ENCODE measurements at places on chromosomes 7 and 10.

- no peak for DNase-seq
These were observed 3.7 kb downstream of the WNT2 start for GRCh38 chr7:117319181-117319580.

DNA sequence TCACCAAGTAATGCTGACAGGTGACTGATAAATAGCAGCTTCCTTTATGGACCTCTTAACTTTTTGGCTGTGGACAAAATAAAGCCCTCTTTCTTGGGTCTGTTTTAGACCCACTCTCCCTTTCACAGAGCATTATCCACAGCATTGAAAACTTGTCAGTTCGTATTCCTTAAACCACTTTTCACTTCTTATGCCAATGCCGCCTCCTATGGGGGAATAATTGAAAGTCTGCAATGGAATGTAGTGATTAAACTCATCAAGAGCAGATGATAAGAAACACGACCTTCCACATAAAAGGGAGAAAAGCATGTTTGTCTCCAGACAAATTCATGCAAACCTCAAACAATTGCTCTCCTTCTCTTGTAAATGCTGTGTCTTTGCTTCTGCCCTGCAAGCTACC lies 153.4 kb downstream of the SORCS1 start:
- DNase-seq, result no peak

- DNase-seq, result no peak
These were observed 50.3 kb upstream of the RSU1 start for GRCh38 chr10:16867556-16867955.

- DNase-seq, result no peak
These were observed 85.4 kb downstream of the CDK14 start for GRCh38 chr7:90681336-90682022.

- DNase-seq, result no peak
These were observed 14.4 kb downstream of the ZNF33B start for GRCh38 chr10:42623929-42624328.

- peak; percentile 53 for DNase-seq
These were observed 2.8 kb downstream of the SP8 start for GRCh38 chr7:20783700-20784387.

GRCh38 chr10:44968091-44968490 lies 8.5 kb downstream of the RASSF4 start:
- no peak for DNase-seq

- no peak for DNase-seq
These were observed 36.9 kb upstream of the CDHR3 start for GRCh38 chr7:105926131-105926530.

DNA sequence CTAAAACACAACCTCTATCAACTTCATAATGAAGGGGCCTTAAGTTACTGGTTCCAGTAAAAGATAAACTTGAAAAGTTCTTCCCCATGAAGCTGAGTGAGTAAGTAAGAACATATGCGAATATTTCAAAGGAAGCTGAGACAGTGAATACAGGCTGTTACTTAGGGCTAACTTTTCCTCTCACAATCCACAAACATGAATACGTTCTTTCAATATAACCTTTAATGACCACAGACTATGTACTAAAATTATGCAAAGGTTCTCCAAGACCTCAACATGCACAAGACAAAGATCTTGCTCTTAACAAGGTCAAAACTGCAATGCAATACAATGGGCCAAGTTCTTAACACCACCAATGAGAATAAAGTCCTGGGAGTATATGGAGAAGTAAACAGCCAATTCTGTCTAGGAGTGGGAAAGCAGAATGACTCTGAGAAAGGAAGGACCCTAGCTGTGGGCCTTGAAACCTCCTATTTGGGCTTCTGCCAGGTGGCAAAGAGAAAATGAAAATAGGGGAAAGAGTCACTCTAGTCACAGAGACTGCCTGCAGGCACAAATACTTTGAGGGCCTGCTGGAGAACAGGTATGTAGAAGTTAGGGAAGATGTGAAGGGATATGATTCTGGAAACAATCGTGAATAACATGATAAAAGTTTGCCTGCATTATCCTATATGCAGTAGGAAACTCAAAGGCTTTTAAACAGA lies 43.7 kb downstream of the OSBPL3 start:
- no peak for DNase-seq

DNA sequence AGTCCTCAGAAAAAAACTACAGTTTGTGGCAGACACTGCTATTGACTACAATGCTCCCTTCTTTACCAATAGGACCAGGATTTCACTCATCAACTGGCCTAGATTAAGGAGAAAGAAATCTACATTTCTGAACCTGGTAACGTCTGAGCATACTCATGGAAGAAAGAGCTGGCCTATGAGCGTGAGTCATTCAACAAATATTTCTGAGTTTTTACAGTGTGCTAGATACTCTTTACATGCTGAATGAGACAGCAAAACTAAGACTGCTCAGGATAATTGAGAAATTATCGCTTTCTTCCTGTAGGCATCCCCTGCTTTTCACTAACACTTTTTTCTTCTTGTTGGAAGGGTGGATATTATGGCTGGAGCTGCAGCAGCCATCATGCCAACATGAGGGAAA lies 609.7 kb downstream of the TNS3 start:
- DNase-seq, result no peak

All from HuH-7 (cell line).